ENCODE measurements at places on chromosomes 4 and X. TPM values are rescaled to one million over a fixed set of nuclear protein-coding genes. Genes with fewer than 3 reads are reported as not detected.

DNA sequence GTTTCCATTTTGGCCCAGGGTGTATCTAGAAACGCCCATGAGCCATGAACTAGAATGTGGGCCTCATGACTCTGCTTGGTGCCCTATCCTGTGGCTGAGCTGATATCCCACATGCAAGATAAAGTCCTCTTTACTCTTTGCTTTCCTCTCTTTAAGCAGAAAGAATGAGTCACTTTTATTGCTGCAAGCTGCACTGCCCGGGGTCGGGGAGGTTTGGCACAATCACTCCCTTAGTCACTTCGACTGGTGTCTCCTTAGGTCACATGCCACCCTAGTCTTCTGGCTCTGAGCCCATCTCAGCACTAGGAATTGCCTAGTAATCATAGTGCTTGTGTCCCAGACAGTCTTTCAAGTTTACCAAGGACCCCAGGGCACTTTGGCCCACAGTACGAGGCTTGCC, 75.1 kb upstream of the CXorf66 start:
- DNase-seq, result no peak

DNA sequence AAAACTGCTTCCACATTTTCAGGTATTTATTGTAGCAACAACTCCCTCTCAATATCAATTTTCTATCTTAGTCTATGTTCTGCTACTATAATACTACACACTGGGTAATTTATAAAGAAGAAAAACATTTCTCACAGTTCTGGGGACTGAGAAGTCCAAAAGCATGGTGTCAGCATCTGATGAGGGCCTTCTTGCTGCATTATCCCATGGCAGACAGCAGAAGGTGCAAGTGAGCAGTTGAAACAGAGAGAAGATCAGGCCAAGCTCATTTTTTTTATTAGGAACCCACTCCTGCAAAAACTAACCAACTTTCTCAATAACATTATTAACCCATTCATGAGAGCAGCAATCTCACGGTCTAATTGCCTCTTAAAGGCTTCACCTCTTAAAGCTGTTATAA, 376.0 kb downstream of the RAB28 start:
- no peak for DNase-seq

DNA sequence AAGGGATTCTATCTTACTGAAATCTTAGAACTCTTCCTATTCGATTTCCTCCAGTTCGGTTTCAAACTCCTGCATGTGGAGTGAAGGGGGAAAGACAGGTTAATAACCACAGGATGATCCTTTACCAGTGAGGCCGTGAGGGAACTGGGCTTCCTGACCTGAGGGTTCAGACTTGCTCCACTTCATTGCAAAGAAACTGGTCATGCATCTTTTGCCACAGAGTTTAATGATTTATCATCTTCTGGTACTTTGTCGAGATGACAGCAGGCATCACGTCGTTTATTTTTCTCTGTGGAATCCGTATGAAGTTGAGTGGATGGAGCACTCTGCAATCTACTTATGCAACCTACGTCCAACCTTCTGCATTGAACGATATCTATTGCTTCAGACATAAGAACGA, 145.9 kb upstream of the NLGN4X start:
- no peak for DNase-seq

GRCh38 chrX:42755815-42756214, 22.1 kb downstream of the PPP1R2C start:
- DNase-seq, result no peak

GRCh38 chrX:119755981-119756533, 2.3 kb upstream of the SOWAHD start:
- no peak for DNase-seq

DNA sequence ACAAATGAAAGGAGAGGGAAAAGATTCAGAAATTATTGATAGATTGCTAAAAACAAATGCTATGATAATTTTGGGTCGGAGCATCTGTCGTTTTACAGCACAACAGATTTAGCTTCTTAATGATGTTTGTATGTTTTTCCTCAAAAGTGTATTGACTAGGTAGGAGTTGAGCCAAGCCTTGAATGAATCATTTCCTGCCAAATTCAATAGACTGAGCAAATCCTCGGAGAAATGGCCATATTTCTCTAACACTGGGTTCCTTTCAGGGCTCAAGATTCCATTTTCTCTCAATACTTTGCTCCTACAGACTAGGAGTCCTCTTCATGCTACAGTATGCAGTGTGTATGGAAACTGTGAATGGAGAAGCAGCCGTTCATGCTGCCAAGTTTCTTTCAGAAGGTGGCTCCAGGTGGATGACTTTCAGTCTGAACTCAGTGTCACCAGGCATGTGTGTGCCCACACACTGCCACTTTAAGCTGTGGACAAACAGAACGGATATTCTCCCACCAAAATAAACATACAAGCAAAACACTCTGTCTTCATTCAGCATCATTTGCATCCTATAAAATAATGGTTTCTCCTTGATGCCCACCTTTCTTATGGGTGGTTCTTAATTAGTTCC, 146.0 kb downstream of the TBL1X start:
- DNase-seq, result no peak

DNA sequence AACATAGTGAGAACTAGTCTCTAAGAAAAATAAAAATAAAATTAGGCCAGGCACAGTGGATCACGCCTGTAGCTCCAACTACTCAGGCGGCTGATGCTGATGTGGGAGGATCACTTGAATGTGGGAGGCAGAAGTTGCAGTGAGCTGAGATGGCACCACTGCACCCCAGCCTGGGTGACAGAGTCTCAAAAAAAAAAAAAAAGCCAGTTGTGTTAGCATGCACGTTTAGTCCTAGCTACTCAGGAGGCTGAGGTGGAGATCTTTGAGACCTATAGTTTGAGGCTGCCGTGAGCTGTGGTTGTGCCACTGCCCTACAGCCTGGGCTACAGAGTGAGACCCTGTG, 2.5 kb downstream of the DCK start:
- DNase-seq, result no peak

Gene OPRPN
- total RNA-seq, result not detected

Gene MGARP
- not detected for total RNA-seq

Gene MYOZ2
- 0.33 TPM for total RNA-seq

Gene CENPVL3
- not detected for total RNA-seq

Gene ARFIP1
- total RNA-seq, result 25.3 TPM

All from breast epithelium (tissue), 4 donors.